ENCODE measurements at places on chromosomes 5 and 9.

DNA sequence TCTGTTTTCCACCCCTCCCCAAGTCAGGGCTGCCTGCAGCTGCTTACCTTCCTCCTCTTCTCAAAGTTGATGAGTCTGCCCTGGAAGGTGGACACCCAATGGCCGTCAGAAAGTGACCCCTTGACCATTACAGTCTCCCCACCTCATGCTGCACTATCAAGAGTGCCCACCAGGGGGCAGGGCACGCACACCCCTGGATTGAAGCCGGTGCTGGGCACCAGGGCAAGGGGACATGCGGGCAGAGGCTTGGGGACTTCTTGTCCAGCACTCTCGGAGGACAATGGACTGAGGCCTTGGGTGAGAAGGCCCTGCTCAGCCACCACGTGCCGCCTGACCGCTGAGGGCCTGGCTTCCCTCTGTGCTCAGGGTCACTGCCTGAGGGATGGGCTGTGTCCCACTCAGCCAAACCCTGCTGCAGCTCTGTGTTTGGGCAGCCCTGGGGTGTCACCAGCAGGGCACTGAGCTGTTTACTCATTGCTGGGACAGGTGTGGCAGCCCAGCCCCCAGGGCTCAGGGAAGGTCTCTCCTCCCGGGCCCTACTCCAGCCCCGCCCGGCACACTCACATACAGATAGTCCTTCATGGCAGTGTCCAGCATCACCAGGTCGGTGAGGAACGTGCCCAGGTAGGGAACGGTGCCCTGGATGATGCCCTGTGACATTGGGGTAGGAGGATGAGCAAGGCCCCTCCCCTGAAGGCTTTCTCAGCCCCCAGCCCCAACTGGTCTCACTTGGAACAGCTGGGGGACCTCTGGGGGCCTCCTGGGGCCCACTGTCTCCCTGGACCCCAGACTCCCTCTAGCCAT is 17.7 kb downstream of the RALGDS start:
- DNase-seq = peak; percentile 19

DNA sequence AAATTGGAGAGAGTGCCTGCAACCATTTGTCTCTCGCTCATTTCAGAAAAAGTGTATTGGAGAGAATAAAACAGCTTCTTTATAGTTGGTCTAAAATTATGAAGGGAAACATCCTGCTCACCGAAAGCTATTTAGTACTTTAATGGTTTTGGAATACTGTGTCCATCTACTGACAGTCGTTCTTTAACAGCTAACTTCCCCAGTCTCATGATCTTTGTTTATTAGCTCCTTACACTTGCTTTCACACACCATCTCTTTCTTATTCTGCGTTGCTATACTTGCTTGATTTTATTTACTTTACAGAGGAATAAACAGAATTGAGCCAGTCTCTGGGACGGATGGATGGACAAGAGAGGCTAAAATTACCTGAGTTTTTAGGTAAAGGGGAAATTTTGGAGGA is 229.3 kb downstream of the CCDC171 start:
- DNase-seq = no peak

DNA sequence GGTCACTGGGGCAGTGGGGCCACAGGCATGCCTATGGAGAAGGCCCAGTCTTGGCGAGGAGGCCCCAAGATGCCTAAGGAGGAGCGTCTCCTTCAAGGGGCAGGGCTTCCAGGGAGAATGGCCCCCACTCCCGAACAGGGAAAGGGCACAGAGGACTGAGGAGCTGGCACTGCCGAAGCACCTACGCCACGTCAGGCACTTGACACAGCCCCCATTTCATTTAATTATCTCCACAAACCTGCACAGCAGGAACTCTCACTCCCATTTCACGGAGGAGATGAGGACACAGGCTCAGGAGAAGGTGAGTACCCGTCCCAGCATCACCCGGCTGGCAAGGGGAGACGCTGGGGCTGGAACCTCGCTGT is 26.0 kb downstream of the EGR1 start:
- peak; percentile 26 for DNase-seq

DNA sequence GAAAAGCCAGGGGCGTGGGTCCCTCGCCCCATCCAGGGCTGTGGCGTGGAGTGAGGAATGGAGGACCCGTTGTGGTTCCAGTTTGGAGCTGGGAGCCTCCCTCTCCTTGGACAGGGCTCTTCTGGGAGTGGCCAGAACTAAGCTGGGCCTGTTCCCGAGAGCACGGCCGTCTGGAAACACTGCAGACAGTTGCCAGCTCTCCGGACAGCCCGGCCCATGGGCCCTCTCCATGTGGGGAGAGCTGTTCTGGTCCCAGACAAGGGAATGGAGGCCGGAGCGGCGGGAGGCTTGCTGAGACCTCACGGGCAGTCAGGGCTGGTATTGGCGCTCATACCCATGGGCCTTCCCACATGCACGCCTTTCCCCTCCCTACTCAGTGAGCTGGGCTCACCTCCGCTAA is 45.2 kb upstream of the FCN2 start:
- no peak for DNase-seq

DNA sequence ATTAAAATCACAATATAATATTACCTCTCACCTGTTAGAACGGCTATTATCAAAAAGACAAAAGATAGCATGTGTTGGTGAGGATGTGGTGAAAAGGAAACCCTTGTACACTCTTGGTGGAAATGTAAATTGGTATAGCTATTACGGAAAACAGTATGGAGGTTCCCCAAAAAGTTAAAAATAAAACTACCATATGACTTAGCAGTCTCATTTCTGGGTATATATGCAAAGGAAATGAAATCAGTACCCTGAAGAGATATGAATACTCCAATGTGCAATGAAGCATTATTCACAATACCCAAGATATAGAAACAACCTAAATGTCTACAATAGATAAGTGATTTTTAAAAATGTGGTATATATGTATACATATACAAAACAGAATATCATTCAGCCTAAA is 199.9 kb downstream of the SNX18 start:
- DNase-seq = no peak

DNA sequence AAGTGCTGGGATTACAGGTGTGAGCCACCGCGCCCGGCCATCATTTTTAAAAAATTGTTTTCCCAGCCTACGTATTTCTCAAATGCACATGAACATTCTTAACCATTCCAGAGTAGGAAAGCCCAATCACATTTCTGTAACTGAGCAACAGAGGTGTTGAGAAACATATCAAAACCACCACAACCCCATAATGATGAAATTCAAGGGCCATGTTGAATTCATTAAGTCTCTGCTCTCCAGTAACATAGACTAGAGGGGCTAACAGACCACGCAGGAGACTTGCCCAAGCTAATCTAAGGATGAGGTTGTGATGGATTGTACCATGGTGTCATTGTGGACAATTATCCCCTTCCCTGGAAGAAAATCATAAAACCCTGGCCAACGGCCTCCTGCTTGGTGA is 52.9 kb downstream of the MYO10 start:
- DNase-seq = no peak

DNA sequence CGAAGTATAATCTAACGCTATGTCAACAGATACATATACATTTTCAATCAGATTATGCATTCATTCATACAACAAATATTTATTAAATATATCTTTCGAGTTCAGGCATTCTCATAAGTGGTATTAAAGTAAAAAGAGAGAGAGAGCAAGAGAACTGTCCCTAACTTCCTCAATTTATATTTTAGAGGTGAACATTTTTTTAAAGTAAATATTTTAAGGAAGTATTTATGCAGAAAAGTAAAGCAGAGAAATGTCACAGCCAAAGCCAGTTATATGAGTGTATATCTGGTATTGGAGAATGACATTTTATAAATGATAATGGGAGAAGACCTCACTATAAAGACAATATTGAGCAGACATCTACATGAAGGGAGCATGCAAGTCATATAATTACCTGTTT is 667.3 kb upstream of the CDH9 start:
- DNase-seq = no peak

Data from NCI-H146 (cell line).